ENCODE measurements at places on chromosomes 12 and 14. TPM values are rescaled to one million over a fixed set of nuclear protein-coding genes. Genes with fewer than 3 reads are reported as not detected.

Gene PTPN6
- 346 TPM for total RNA-seq

Gene ZDHHC22
- not detected for total RNA-seq

DNA sequence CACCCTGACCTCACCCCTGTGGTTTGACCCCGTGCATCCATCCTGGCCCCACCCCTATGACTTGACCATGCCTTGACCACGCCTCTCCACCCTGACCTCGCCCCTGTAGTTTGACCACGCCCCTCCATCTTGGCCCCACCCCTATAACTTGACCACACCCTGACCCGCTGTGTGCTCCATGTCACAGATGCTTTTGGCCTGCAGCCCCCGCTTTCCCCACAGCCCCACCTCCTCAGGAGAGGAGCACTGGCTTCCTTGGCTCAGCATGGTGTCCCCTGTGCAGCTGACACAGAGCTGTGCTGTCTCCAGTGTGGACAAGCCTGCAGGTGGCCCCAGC lies 269.9 kb upstream of the SFSWAP start:
- no peaks in the 10 kb centered on the region for H3K36me3 ChIP-seq
- H3K4me1 ChIP-seq: no peaks in the 10 kb centered on the region
- H3K4me3 ChIP-seq: no peak overlapping the region
- no peaks in the 10 kb centered on the region for H3K27me3 ChIP-seq
- no peak for DNase-seq
- H3K27ac ChIP-seq: no peak overlapping the region

- DNase-seq: peak; percentile 66
- H3K27ac ChIP-seq: no peak overlapping the region
- H3K4me1 ChIP-seq: no peaks in the 10 kb centered on the region
- no peaks in the 10 kb centered on the region for H3K36me3 ChIP-seq
Measured at GRCh38 chr14:24710403-24711112, 76.6 kb upstream of the GZMB start.

Gene FOXG1
- not detected for total RNA-seq

Gene SPIC
- total RNA-seq: not detected

GRCh38 chr12:91139286-91139685 lies 28.0 kb upstream of the LUM start:
- no peak for DNase-seq
- no peaks in the 10 kb centered on the region for H3K27me3 ChIP-seq
- H3K36me3 ChIP-seq: no peaks in the 10 kb centered on the region
- H3K4me3 ChIP-seq: no peak overlapping the region
- H3K27ac ChIP-seq: no peak overlapping the region

Measured in activated CD4-positive, alpha-beta T cell treated with anti-CD3 and anti-CD28 coated beads, Interleukin-2, amount 10 ng/mL, durations not matched to agents 7 days and 5 days (primary cell).